BJ (cell line): ENCODE measurements at places on chromosomes 4 and X. TPM values are rescaled to one million over a fixed set of nuclear protein-coding genes. Genes with fewer than 3 reads are reported as not detected.

DNA sequence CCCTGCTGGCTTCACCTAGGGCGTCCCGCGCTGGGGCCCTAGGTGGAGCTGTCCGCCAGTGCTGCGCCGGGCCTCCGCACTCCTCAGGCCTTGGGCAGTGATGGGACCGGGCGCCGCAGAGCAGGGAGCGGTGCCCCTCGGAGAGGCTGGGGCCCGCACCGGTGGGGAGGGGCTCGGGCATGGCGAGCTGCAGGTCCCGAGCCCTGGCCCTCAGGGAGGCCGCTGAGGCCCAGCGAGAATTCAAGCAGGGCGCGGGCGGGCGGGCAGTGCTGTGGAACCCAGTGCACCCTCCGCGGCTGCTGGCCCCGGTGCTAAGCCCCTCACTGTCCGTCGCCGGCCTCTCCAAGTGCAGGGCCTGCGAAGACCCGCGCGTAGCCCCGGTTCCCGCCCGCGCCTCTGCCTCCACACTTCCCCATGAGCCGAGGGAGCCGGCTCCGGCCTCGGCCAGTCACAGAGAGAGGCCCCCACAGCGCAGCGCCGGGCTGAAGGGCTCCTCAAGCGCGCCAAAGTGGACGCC lies 565.1 kb upstream of the NDST4 start:
- no peak for DNase-seq

- no peak for DNase-seq
These were observed 157.1 kb upstream of the LNX1 start for GRCh38 chr4:53748328-53748772.

DNA sequence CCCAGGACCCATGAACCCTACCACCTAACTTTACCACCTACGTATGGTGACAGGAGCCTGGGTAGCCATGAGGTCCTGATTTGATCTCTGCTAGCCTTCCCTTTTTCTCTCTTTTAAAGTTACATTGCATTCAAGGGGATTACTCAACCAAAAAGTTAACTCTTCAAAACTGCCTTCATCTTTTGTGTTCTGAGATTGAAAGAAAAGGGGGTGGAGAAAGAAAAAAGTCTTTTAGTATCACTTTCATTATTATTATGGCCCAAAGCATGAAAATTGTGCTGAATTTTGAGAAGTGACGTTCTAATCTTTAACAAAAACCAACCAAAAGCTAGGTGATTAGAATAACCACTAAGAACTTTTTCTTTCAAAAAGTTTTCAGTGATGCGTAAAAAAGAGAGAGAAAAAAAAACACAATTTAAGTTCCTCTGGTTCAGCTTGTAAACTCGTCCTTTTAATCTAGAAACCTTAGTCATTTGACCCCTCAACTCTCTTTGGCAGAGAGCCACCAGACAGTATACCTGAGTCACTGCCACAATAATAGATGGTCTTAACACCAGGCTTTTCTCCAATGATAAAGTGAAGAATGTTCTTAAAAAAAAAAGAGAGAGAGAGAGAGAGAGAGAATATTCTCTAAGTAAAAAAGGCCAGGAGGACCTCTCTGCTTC lies 347.4 kb upstream of the FGF13 start:
- no peak for DNase-seq

DNA sequence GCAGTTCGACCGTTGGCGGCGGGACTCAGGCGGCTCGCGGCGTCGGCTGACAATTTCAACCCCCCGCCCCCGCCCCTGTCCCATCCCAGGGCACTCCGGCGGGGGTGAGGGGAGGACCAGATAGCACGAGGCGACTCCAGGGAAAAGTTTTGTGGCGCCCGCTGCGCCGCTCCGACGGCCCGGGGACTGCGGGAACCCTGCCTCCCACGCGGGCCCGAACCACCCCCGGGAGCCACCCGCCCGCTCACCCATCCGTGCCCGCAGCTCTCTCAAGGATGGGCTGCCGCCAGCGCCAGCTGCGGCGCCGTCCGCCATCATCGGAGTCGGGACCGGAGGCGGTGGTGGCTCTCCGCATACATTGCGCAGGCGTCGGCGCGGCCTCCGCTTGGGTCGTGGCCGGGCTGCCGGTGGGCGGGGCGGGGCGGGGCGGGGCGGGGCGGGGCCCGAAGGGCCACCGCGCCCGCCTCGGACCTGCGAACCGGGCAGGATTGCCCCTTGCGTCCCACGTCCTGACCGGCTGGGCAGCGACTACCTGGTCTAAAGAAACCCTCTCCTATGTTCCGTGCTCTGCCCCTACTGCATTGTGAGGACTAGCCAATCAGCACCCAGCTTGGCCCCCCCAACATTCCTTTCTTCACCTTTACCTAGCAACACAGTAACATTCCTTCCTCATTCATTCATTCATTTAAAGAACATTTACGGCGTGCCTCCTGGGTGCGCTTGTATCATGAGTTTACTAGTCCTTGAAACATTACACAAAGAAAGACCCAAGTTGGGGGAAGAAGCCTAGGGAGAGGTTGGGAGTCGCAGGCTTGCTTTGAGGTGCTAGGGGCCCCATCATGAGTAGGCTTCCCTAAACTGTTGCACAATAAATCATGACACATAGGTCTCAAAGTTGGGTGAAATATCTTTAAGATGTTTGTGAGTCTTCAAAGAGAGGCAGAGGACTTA lies at the start of gene MAP7D3:
Gene MAP7D3 (minus strand): TSS at position 360 of the 951 bp plus-strand sequence. CDS start 42 bp downstream, at position 318.
- no peak for DNase-seq

DNA sequence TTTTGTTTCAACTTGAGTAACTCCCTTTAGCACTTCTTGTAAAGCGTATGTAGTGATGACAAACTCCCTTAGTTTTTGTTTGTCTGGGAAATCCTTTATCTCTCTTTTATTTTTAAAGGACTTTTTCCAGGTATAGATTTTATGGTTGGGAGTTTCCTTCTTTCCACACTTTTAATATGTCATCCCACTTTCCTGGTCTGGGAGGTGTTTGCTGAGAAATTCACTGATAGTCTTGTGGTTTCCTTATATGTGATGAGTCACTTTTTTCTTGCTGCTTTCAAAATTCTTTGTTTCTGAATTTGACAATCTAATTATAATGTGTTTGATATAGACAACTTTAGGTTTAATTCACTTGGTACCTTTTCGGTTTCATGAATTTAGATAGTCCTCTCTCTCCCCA lies 353.9 kb downstream of the GPAT3 start:
- DNase-seq, result no peak

DNA sequence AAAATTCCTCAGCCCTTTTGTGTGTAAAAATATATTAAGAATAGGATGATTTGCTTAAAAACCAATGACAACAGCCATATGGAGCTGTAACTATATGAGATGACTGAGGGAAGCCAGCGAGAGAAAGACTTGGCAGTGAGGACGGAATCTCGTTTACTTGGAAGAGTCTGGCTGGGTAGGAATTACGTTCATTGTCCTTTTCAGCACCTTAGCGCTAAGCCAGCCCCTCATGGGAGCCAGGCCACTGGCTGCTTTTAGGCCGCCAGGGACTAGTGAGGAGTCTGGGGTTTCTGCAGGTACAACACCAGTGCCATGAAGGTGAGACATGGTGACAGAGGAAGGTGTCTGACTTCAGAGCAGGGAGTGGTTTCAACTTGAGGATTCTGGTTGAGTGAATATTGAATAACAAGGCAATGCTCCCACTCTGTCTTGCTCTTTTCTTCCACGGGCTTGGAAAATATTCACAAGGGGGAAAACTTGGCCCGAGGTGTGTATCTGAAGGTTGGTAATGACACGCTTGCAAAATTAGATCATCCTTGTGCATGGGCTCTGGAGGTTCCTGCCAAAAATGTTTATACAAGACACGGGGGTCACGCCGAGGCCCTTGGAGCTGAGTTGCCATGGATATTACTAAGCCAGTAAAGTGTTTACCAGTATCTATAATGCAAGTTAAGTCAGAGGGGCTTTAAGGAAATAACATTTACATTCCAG lies 17.4 kb downstream of the KLF3 start:
- DNase-seq, result no peak

DNA sequence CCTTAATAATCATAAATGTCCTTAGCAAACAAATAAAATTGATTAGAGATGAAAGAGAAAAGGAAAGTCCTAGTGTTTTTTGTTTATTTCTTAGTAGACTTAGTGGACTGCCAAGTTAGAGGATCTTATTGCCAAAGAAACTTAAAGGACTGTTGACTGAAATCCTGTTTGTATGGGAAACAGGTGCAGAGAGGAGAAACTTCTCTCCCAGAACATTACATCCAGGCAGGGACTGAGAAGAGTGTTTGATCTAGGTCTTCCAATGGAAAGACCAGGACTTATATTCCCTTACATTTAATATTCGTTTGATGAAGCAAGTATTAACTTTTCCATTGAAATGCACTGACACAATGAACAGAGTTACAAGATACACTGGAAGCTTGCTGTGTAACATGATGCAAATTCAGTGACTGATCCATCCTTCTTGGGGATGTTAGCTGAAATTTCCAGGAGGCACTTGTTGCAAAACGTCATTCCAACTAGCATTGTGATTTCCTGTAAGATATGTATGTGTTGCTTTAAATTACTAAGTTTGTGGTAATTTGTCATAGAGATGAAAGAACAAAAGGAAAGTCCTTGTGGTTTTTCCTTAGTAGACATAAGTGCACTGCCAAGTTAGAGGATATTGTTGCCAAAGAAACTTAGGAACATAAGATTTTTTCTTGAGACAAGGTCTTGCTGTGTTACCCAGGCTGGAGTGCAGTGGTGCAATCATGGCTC lies 505.6 kb downstream of the STIM2 start:
- DNase-seq, result peak; percentile 18

DNA sequence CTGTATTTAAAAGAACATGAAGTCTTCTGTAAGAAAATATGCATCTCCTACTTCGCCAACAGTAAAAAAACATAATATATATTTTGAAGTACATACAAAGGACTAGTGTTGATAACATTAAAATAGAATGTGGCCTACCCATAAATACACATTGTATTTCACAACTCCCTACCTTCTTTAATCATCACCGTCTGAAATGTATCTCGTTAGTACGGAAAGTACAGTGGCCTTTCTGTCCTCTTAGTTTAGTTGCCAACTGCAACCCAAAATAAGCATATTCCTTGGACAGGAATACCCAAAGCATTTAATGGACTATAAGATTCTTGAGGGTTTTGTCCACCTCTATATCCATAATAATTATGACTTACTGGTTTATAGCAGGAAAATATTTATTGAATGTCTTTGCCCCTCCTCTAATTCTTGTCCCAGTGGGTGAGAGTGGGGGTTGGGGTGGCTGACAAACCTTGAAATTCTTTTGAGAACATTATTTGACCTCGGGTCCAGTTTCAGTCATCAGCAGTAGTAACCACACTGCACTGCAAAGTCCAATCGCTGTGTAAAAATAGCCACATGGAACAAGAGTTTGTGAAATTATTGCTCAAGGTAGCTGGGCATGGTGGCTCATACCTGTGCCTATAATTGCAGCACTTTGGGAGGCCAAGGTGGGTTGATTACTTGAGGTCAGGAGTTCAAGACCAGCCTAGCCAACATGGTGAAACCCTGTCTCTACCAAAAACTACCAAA lies 474.5 kb downstream of the KLHL13 start:
- DNase-seq, result no peak

DNA sequence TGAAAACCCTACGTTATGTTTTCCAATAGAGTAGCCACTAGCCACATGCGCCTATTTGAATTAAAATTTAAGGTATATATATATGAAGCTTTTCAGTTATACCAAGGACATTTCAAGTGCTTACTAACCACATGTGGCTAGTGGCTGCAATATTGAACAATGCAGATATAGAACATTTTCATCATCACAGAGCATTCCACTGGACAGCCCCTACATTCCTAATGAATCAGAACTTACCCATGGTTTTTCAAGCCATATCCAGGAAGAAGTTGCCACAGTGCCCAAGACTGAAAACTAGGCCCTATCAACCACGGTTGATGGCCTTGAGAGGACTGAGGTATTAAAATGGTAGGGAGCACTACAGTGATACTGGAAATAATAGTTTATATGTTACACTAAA lies 29.7 kb downstream of the NEK1 start:
- DNase-seq, result no peak

GRCh38 chrX:39431893-39432292 lies 630.6 kb downstream of the MID1IP1 start:
- no peak for DNase-seq

DNA sequence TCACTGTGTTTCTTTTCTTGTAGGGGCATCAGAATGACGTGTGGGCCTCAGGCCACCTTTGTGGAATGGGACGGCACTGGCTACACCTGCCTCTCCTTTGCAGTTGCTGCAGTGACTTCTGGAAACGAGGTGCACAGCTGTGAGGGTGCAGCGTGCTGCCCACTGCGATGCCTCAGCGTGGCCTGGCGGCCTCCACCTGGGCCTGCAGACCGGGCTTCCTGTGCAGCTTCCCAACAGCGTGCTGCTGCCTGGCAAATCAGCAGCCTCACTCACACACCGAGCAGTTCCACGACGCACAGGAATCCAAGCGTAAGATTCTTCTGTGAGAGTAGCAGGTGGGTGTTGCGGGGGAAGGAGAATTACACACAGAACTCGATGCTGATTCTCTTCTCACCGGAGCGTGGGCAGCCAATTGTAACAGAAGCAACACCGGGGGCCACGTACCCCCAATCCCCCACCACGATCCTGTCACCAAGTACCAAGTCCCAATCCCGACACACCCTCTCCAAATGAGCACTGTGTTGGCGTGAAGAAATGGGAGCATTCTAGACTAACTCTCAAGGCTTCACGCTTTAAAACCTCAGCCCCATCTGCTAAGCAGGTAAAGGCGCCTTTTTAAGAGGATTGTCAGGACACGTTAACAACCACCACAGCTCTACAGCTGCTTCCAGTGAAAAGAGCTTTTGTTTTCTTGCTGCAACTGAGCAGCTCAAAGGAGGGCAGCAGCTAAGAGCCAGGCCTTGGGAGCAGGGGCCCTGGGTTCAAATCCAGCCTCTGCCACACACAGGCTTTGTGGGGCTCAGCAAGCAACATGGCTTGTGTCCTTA lies 16.9 kb downstream of the WDR1 start:
- DNase-seq, result no peak

GRCh38 chrX:25527156-25527555 lies 511.4 kb upstream of the ARX start:
- no peak for DNase-seq

GRCh38 chr4:27326991-27327390 lies 466.4 kb downstream of the STIM2 start:
- no peak for DNase-seq

ADGRL3 gene
- polyA plus RNA-seq, result 0.01 TPM in 1 of 2 replicates, not detected in the other

KLKB1 gene
- polyA plus RNA-seq, result not detected in 2 replicates

TMEM164 gene
- 5.5 and 7.7 TPM in 2 replicates for polyA plus RNA-seq

SSX3 gene
- not detected in 2 replicates for polyA plus RNA-seq

PCSK1N gene
- polyA plus RNA-seq, result not detected in 2 replicates

GABRE gene
- polyA plus RNA-seq, result 37.8 and 40.1 TPM in 2 replicates

ZXDA gene
- polyA plus RNA-seq, result 1.5 and 1.6 TPM in 2 replicates

OFD1 gene
- polyA plus RNA-seq, result 4.9 and 6.6 TPM in 2 replicates

TMEM128 gene
- polyA plus RNA-seq, result 23.1 and 35.5 TPM in 2 replicates

GPR34 gene
- polyA plus RNA-seq, result not detected in 2 replicates

CT45A2 gene
- polyA plus RNA-seq, result not detected in 2 replicates

SOX3 gene
- not detected in 2 replicates for polyA plus RNA-seq

NOA1 gene
- 15.5 and 15.9 TPM in 2 replicates for polyA plus RNA-seq

PAGE5 gene
- polyA plus RNA-seq, result not detected in 2 replicates
